ENCODE measurements at places on chromosomes 3 and 15.

GRCh38 chr15:95464509-95464908 lies 866.0 kb upstream of the NR2F2 start:
- DNase-seq: no peak

DNA sequence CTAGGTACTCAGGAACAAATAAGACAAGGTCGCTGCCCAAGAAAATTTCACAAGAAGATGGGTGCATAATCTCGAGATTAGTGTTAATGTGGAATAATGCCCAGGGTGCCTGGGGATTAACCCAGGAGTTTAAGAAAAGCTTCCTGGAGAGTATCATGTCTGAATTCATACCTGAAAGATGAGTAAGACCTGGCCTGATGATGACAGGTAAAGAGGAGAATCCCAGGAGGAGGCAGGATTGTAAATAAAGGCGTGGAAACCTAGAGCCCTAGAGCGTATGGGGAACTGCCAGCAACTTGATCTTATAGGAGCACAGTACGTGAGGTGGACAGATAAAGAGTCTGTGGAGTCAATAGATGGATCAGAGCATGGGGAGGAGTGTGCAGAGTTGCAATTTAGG lies 43.0 kb downstream of the ARRDC4 start:
- no peak for DNase-seq

- peak; percentile 20 for DNase-seq
Measured at GRCh38 chr3:58497097-58497496, 5.2 kb downstream of the KCTD6 start.

DNA sequence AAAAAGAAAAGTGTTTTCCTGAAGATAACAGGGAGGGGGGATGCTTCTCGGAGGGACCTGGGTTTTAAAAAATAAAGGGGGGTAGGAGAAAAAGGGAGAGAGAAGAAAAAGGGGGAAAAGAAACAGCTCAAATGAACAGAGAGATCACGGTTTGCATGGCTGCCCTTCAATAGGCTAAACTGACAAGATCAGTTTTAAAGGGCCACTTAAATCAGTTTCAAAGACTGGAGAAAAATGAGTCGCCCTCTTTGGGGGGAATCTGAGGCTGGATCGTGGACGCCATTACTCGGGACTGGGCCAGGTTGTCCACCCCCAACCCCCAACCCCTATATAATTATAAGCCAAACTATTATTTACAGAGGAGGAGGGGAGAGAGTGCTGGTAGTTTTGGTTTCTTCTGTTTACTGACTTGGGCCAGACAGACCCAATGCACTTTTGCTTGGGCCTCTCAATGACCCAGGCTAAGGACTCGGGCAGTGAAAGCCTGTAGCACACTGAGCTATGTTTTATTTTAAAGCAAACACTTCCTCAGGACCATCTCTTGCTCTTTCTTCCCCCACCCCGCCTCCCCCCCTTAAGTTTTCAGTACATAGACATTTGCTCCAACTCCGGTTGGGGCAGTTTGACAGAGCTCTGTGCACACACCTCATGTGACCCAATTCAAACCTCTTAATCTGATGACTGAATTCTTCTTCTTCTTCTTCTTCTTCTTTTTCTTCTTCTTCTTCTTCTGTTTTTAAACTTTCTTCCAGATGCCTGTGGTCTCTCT lies 6.3 kb downstream of the NR2F2 start:
- DNase-seq: no peak

GRCh38 chr3:129504471-129505100 lies 23.9 kb upstream of the RHO start:
- DNase-seq: no peak

GRCh38 chr3:52162250-52162872 lies 8.1 kb upstream of the POC1A start:
- no peak for DNase-seq

GRCh38 chr3:151003029-151003767 lies 30.7 kb upstream of the CLRN1 start:
- no peak for DNase-seq

- DNase-seq: no peak
Measured at GRCh38 chr3:190531406-190531805, 17.5 kb downstream of the IL1RAP start.
